ENCODE measurements at places on chromosomes 7 and 10.

DNA sequence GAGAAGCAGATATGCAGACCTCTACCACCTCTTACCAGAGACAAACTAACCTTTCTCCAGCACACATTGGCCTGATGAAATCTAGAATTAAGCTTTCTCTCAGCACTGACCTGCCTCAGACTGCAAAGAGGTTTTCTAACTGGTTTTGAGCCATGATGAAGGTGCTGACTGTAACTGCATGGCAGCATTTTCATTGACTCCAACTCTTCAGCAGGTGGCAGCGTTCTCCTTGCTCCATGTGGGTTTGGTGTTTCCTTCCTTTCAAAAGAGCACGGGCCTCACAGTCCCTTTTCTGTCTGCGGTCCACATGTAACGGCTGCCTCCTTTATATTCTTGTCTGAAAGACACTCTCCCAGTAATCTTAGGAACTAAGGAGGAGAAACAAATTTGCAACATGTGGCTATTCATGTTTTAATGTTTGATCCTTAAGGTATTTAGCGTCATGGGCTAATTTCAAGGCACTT lies 12.6 kb downstream of the KLLN start:
- peak; percentile 11 for DNase-seq

GRCh38 chr7:133139350-133139749 lies 57.5 kb upstream of the CHCHD3 start:
- DNase-seq: no peak

GRCh38 chr7:7454000-7454399 lies 81.7 kb downstream of the COL28A1 start:
- no peak for DNase-seq

GRCh38 chr7:78264105-78264504 lies 465.5 kb downstream of the PHTF2 start:
- no peak for DNase-seq

DNA sequence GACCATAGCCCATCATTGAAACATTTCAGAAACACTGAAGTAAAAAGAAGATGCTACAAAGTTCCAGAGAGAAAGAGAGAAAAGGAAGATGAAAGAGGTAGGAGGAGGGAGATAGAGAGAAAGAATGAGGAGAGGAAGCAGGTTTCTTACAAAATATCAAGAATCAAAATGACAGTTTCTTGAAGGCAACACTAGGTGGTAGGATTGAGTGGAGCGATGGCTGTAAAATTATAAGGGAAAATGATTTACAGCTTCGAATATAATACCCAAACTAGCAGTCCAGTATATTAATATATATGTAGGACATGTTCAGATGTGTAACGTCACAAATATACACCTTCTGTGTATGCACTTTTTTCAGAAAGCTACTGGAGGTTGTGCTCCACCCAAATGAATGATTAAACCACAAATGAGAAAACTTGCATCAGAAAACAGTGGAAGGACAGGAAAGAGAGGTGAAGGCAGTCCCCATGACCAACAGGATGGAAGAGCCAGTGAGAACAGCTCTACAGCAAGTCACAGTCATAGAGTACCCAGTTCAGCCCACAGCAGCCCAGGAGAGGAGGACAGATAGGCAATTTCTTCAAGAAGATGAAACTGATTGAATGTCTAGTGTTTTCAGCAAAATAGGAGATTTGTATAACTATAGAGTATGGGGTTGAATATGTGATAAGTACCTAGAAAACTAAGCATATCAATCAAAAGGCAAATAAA lies 151.5 kb upstream of the TARP start:
- DNase-seq: no peak

All from stimulated activated CD8-positive, alpha-beta memory T cell treated with anti-CD3 and anti-CD28 coated beads, Interleukin-4, amount 100 ng/mL, for 1 hour (primary cell).